ENCODE measurements at places on chromosomes 12 and 14.

DNA sequence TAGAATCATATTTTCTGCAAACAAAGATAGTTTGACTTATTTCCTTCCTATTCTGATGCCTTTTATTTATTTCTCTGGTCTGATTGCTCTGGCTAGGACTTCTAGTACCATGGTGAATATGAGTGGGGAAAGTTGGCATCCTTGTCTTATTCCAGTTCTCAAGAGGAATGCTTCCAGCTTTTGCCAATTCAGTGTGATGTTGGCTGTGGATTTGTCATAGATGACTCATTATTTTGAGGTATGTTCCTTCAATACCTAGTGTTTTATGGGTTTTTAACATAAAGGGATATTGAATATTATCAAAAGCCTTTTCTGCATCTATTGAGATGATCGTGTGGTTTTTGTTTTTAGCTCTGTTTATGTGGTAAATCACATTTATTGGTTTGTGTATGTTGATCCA, 139.4 kb upstream of the CNTN1 start:
- DNase-seq: no peak

- no peak for DNase-seq
Observed at GRCh38 chr12:89947437-89948270, 239.0 kb upstream of the ATP2B1 start.

GRCh38 chr14:97977651-97978261, 1180.6 kb downstream of the VRK1 start:
- DNase-seq: peak; percentile 3

GRCh38 chr12:6444704-6445688, at the start of gene CD27:
CD27 (plus strand) TSS chr12:6444955; CDS start chr12:6445096, 141 bp downstream.
- DNase-seq: no peak

GRCh38 chr14:72801381-72801812, 92.5 kb downstream of the DPF3 start:
- no peak for DNase-seq

DNA sequence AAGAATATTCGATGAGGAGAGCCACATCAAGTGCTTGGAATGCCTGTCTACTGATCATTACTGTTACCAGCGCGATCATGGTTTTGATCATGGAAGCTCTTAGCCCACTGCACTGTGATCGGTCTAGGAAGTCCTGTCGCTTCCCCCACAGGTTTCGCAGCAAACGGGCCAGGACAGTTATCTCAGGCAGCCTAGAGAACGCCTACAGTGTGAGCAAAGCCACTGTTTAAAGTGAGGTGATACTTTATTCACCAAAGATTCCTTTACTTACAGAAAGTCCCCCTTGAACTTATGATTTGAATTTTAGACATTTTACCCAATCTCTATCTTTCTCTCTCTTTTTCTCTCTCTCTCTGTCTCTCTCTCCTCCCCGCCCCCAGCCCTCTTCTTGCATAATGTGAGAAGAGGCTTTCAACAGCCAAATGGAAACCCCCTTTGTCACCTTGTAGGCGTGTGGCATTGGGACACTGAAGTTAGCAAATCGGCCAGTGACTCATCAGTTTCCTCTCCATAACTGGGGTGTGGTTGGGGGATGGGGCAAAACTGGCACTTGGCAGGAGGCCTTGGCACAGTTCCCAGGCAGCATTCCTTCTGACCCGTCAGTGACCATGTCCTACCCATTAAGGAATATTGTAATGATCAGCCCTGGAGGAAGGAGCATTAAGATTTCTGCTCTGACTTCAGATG, 214.8 kb downstream of the CHST11 start:
- DNase-seq: peak; percentile 78

DNA sequence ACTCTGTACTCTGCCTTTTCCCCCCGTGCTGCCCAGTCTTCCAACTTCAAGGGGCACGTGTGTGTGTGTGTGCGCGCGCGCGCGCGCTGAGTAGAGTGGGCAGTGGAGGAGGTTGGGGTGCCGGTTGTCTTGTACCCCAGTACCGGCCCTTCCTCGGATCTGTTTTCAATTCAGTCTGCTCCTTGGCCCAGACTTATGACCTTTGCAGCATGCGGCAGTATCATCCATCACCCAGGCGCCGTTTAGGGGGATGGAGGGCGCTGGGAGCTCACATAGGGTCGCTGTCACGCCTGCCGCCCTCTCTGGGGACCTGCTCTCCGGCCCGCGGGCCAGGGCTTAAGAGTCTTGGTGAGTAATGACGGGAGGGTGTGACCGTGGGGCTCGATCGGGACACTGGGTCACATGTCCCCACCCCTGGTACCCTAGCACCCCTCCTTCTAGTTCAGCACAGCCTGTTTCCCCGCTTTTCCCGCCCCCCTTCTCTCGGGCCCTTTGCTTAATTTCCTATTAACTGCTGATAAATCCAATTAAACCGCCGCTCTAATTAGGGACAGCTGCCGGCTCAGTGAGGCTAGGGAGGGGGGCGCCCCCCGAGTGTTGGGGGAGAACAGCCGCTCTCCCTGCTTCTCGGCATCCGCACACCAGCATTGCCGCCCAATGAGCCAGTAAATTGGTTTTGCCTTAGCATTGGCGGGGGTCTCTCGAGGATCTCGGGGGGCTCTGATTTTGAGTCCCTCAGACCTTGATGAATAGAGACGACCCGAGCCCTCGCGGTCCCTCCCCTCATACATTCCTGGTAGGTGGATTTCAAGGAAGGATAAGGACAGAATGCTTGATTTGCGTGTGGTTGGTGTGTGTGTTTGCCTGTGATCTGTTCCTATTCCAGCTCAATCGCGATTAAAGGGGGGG, 9.3 kb downstream of the STAC3 start:
- no peak for DNase-seq

- DNase-seq: no peak
Observed at GRCh38 chr12:121568971-121569751, 11.7 kb downstream of the KDM2B start.

Measured in GM06990 (cell line).